ENCODE measurements at places on chromosomes 4 and X.

- peak; percentile 81 for DNase-seq
Measured at GRCh38 chr4:54091637-54092404, 8.1 kb upstream of the GSX2 start.

DNA sequence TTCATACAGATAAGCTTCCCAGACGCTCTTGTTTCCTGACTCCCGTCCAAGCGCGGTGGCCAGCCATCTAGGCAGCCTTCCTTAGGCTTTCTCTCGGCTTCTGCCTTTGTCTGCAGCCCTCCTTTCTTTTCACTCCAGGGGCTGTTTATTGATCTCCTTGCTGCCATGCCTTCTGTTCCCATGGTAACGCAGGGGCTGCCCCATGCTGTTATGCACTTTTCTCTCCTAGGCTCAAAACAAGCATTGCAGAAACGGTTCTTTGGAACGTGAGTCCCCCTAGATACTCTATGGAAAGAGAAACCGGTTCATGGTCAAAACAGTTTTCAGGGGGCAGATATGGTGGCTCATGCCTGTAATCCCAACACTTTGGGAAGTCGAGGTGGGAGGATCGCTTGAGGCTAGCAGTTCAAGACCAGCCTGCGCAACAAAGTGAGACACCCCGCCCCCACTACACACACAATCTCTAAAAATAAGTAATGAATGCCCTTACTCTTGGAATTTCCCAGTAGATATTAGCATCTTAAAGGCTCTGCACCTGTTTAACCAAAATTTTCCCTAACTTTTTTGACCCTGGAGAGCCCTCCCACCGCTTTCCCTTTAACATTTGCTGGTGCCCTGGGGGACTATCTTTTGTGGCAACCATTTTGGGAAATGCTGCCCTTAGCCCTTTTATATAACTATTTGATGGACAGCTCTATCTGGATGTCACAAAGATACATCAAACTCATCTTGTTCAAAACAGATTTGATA lies 53.9 kb upstream of the ZNF157 start:
- no peak for DNase-seq

DNA sequence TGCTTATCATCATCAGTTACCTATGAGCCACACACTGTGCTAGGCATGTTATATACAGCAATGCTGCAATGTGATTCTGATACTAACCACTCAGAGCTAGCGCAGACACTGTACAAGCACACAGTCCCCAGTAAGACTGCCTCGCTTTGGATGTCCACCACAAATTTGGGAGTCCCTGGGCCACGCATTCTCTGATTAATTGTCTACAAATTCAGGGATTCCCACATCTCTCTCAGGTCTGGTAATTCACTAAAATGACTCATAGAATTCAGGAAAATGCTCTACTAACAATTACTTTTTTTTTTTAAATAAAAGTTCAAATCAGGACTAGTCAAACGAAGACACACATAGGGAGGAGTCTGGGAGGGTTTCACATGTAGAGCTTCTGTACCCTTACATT lies 652.1 kb upstream of the AADAT start:
- DNase-seq: no peak

DNA sequence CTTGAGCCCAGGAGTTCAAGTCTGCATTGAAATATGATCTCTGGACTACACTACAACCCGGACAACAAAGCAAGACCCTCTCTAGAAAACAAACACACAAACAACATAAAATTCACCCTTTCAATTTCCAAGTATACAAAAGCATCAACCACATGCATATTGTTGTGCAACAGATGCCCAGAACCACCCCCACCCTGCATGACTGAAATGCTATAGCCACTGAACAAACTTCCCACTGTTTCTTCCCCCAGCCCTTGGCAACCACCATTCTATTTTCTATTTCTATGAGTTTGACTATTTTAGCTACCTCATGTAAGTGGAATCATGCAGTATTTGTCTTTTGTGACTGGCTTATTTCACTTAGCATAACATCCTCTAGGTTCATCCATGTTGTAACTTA lies 14.2 kb upstream of the C4orf51 start:
- DNase-seq: no peak

DNA sequence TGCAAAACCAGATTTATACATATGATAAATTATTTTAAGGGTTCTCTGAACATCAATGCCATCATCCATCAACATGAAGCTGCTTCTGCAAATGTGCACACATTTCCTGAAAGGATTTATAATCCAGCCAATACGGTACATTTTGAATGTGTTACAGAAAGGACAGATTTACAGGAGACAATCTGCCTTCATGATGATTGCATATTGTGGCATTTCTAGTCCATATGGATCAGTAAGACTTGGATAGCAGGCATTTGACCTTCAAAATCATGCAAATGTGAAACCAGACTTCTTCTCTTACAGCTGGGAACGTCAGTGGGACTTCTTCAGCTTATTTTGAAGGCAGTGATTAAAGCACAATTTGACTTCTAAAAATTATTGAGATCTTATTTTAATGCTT lies 217.3 kb upstream of the GK2 start:
- no peak for DNase-seq

DNA sequence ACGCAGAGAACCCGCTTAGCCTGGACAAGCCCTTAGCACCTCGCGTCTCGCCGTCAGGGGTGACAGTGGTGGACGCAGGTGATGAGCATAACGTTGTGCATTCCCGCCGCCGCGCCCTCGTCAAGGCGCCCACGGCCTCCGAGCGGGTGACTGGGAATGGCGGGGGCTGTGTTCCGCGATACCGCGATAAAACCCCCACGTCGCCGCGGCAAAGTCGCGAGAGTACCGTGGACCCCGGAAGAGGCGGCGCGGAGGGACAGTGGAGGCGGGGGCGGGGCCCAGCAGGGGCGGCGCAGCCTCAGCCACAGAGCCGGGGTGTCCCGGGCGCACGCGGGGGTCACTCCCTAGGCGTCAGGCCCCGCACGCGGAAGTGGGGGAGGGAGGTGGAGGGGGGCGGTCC lies 53.8 kb downstream of the ZFYVE28 start:
- DNase-seq: no peak

- DNase-seq: no peak
Measured at GRCh38 chr4:42331914-42332368, 65.3 kb upstream of the SHISA3 start.

DNA sequence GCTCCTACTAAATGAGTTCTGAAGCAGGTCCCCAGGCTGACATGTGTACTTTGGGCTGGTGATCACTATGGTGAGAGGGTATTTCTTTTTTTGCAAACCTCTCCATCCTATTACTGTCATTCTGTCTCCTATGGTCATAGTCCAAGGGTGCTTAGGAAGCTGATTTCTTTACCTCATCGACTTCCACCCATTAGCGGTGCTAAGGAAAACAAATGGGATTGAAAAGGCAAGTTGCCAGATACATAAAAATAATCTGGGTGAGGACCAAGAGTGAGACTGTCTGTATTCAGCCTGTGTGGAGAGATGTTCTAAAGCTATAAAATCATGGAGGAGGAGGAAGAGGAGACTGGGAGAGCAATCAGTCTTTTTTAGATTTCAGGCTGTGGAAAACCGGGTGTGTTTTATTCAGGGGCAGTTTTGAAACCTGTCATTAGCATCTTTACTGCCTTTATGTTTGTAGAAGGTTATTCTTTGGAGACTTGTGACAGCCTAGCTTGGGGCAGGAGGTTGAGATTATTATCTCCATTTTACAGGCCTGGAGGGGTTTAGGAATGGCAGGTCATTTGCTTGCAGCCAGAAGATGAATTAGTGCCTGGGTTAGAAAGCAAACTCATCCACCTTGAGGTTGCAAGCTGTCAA lies 1.9 kb downstream of the TMEM164 start:
- no peak for DNase-seq

DNA sequence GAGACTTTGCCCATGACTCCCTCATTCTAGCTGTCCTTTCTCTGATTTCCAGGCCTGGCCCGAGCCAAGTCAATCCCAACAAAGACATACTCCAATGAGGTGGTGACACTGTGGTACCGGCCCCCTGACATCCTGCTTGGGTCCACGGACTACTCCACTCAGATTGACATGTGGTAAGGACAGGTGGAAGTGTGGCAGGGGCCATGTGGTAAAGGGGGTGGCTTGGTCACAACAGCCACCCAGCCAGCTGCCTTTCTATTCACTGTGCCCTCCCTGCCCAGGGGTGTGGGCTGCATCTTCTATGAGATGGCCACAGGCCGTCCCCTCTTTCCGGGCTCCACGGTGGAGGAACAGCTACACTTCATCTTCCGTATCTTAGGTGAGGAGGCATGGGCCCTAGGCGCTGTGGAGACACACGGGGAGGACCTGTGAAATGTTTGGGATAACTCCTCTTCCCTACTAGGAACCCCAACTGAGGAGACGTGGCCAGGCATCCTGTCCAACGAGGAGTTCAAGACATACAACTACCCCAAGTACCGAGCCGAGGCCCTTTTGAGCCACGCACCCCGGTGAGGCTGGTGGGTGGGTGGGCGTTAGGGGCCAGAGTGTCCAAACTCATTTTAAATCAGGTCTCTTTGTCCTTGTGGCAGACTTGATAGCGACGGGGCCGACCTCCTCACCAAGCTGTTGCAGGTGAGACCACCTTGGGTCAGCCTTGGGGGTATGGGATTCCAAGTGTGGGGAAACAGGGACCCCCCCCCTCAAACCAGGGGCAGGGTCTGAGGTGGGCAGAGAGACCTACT lies 6.1 kb upstream of the USP11 start:
- no peak for DNase-seq

DNA sequence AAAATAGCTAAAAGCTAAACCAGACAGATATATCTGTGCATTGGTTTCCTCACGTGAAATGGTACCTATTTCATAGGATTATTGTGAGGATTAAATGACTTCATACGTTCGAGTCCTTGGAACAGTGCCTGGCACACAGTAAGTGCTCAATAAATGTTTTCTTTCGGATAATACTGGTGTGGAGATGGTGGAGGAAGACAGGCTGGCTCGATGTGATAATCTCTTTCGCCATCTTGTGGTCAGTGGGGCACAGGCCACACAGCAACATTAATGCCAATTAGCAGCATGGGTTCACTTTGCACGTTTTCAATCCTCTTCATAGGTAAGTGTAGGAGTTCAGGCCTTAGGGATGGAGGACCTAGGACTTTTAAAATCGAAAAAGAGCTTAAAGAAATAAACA lies 9.3 kb downstream of the PAGE4 start:
- peak; percentile 13 for DNase-seq

DNA sequence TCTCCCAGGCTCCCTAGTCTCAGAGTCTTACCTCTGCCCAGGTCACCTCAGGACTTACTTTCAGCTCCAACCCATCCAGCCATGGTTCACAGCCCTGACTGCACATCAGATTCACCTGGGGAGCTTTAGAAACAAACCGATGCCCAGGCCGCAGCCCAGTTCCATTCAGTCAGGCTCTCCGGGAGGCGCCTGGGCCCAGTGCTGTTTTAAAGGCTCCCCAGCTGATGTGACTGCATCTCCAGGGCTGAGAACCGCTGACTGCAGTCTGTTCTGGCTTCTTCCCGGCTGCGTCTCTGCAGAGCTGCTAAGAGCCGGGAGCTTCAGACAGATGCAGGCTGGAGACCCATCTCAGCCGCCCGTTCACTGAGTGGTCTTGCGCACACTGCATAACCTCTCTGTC lies 44.4 kb upstream of the LGI2 start:
- peak; percentile 26 for DNase-seq

All from WERI-Rb-1 (cell line).